ENCODE measurements at places on chromosomes 11 and 22.

- no peak for DNase-seq
Measured at GRCh38 chr11:130865091-130865773, 51.0 kb downstream of the SNX19 start.

DNA sequence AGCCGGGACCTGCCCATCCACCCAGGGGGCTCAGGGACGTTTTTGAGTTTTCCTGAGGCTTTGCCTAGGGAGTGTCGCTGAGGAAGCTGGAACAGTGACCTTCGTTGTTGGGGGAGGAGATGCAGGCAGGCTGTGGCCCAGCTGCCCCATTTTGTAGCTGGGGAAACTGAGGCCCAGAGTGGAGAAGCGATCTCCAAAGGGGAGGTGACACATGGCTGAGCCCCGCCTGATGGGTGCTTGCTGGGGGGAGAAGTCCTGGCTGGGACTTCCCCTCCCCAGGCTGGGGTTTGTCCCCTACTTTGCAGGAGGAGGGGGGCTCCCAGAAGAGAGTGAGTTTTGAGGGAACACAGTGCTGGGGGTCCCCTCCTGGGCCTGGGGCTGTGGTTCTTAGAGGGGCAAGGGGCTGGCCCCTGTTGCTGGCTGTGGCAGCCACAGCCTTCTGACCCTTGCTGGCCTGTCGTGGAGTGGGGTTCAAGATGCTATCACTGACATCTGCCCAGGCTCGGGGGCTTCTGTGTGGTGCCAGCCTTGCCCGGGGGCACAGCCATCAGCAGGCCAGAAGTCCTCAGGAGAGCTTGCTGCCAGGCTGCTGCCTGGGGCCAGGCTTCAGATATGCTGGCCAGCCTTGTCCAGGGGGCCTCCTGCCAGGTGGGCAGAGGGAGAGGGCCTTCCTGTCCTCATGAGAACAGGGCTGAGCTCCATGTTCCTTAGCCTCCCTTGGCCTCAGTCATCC lies 21.4 kb downstream of the KCNQ1 start:
- no peak for DNase-seq

- no peak for DNase-seq
Measured at GRCh38 chr11:68848429-68848828, 6.7 kb upstream of the CPT1A start.

DNA sequence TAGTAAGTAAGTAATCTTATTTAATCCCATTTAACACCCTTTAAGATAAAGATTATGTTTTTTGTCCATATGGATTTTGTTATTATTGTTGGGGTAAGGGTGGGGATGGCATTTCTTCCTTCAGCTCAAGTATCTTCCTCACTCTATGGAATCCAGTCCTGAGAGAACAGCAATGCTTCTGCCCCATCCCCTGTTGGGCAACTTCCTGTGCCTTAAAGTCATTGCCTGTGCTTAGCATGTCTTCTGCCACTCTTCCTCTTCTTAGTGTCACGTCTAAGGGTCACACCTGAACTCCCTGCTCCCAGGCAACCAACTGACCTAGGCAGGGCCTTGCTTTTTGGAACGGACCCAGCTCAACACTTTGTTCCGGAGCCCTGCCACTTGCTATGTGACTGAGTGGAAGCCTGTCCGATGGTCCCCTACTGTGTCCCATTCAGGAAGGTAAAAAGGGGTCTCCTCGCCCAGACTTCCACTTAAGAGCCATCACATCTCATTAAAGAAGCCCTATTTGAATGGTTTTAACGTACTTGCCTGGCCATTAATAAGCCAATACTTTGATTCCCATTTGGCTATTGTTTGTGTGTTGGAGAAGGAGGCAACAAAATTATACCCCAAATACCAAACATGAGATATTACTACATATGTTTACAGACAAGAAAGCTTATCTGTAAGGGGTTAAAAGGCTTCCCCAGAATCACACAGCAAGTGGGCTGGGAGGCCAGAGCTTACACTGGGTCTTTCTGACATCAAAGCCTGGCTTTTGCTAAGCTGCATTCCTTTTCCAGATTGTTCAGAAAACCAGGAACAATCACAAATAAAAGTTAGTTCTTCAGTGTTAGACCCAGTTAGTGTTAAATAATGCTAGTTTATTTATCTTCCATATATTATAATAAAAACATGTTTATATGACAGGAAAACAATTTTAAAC lies 59.2 kb downstream of the RAB38 start:
- no peak for DNase-seq

DNA sequence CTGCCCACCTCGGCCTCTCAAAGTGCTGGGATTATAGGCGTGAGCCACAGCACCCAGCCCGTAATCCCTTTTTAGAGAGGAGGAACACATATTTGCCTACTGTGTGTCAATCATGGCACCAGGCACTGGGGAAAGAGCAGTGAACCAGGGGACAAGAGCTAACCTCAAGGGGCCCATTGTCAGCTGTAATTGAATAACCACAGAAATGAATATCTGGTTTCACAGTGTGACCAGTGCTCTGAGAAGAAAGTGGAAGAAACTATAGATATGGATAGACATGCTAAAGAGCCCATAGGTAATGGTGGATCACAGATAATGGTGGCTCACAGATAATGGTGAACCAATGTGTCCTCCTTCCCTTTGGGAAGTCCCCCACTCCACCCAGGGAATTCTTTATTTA lies 8.6 kb upstream of the KCTD14 start:
- no peak for DNase-seq

DNA sequence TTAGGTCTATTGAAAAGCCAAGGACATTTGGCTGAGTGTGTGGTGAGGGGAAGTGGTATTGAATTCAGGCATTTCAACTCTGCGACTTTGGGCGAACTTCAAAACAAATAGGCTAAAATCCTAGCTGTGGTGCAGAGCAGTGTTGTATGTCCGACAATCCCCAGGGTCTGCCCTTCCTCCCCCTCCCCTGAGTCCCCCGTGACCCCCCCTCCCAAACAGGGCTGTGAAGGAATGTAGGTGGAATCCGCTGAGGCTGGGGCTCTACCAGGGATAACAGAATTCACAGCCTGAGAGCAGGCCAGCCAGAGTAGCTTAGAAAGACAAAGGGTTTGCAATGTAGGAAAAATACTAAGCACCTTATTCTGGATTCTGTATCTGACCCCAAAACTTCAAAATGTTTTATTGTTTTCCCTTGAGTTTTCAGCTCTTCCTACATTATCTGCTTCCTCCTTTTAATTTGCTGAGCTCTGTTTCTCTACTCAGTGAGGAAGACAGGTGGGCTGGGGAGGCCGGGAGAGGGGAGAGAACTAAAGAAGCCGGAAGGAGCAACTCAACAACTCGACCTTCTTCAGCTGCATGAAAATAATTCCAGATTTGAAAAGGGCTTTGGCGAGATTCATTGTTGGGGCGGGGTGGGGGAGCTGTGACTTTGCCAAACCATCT lies 315.2 kb downstream of the BLID start:
- DNase-seq: no peak

- DNase-seq: no peak
Measured at GRCh38 chr11:97995874-97996273, 1024.9 kb upstream of the CNTN5 start.

GRCh38 chr11:11476499-11476898 lies 123.4 kb upstream of the CSNK2A3 start:
- DNase-seq: no peak

DNA sequence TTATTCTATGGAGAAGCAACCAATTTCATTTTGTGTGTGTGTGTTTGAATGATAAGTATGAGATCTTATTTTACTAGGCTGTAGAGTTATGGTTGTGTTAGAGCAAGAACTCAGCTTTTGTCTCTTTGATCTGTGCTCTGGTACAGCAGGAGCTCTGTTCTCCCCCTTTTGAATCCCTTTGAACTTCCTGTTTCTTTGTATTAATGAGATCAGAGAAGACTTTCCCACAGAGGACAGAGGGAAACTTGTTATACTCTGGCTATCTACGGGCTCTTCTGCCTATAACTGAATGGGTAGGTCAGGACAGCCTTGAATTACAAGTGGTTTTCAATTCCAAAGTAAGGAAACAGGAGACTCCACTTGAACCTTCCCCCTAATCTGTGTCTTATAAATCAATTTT lies 1015.0 kb upstream of the RAG2 start:
- no peak for DNase-seq

DNA sequence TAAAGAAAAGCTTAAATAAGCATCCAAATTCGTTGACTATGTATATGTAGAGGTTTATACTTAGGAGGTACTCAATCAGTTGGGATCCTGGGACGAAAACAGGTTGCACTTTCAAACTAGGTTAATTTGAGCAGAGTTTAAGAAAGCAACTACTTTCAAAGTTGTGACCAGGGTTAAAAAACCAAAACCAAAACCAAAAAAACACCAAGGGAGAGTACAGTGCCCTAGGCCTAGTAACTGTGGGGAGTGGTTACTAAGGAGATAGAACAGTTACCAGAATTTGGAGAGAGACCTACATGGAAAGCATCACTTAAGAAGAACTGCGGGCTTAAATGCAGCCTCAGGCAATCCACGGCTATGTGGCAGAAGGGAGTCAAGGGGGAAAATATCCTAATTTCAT lies 148.3 kb downstream of the JRKL start:
- no peak for DNase-seq

DNA sequence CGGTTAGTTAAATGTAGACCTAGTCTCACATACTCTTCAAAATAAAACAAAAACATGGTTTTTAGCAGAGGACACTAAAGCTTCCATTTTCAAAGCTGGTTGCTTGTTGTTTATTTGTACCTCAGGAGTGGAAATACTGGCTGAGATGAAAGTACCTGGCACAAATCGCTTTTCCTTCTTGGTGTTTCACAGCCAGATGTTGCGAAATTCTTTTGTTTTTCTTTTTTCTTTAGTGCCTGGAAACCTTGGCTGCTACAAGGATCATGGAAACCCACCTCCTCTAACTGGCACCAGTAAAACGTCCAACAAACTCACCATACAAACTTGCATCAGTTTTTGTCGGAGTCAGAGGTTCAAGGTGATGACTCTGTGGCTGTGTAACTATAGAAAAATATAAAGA lies 48.3 kb downstream of the KREMEN1 start:
- DNase-seq: no peak

DNA sequence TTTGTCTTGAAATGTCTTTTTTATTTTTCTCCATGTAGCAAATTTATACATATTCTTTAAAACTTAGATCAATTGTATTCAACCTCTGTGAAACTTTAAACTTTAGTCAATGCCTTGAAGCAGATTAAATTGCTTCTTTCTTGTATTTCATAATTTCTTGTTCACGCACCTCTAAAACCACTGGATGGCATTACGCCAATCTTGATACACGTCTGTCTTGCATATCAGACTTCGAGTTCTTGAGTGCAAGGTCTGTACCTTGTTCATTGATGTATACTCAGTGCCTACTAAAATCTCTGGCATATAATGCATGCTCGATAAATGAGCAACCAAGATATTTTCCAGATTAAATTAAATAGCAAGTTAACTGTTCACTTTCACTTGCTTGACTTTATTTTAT lies 236.8 kb downstream of the CASP12 start:
- DNase-seq: no peak

DNA sequence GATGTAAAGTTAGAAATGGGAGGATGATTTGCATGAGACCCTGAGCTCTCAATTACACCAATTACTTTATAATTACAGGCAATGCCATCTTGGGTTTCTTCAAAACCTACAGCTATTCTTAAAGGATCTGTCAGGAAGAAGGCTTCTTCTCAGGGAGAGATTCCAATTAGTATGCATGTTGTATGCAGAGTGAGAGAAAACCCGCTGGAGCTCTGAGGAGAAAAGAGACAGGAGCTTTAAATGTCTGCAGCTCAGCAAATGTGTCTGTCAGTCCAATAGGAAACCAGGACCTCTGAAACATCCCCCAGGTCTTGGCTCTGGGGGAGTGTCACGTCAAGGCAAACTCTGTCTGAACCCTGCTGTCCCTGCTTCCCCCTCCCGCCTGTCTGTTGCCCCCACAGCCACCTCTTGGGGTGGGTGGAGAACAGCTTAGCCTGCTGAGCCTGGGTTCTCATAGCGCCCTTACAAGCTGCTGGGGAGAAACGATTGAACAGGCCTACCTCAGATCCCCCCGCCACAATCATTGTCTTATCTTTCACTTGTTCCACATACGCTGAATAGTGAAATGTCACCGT lies 140.2 kb downstream of the SPATA19 start:
- DNase-seq: no peak
